H1 (cell line): ENCODE measurements at places on chromosomes 5 and 9. TPM values are rescaled to one million over a fixed set of nuclear protein-coding genes. Genes with fewer than 3 reads are reported as not detected.
A peak's percentile ranks its signal among the peaks of the same experiment; 100 is the strongest.

- H3K4me1 ChIP-seq, result no peaks in the 10 kb centered on the region
- H3K36me3 ChIP-seq, result no peaks in the 10 kb centered on the region
- H3K27ac ChIP-seq, result no peak overlapping the region
- H3K4me3 ChIP-seq, result no peak overlapping the region
- H3K27me3 ChIP-seq, result no peaks in the 10 kb centered on the region
Observed at GRCh38 chr9:85717220-85717619, 24.5 kb downstream of the AGTPBP1 start.

DNA sequence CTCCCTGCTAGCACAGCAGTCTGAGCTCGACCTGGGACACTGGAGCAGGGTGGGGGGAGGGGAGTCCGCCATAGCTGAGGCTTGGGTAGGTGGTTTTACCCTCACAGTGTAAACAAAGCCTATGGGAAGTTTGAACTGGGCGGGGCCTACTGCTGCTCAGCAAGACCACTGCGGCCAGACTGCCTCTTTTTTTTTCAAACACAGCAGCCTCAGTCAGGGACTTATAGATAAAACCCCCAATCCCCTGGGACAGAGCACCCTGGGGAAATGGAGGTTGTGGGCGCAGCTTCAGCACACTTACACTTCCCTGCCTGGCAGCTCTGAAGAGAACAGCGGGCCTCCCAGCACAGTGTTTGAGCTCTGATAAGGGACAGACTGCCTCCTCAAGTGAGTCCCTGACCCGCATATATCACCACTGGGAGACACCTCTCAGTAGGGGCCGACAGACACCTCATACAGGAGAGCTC, 151.1 kb upstream of the APC start:
- DNase-seq, result no peak
- no peaks in the 10 kb centered on the region for H3K27me3 ChIP-seq
- no peak overlapping the region for H3K4me3 ChIP-seq
- H3K27ac ChIP-seq, result no peak overlapping the region
- no peaks in the 10 kb centered on the region for H3K36me3 ChIP-seq

CYSRT1 gene
- 1.0 and 1.6 TPM in 2 replicates for total RNA-seq

DNA sequence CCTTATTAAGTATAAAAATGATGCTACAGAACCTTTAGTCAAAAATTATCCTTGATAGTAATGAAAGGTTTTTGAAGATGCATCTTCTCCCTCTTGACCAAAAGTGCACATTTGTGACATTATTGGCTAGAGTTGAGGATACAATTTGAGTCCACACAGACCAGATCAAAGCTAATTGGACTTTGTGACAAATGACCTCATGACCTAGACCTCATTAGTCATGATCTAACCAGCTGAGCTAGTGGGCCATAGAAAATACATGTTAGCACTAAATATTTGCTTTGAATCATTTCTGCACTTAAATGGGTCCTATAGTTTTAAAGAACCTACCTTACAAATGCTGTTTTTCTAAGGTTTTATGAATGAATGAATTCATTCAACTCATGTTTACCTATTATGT, 182.1 kb downstream of the RFX3 start:
- H3K4me3 ChIP-seq, result no peak overlapping the region
- no peak overlapping the region for H3K27ac ChIP-seq
- H3K4me1 ChIP-seq, result no peaks in the 10 kb centered on the region
- H3K27me3 ChIP-seq, result no peaks in the 10 kb centered on the region

DNA sequence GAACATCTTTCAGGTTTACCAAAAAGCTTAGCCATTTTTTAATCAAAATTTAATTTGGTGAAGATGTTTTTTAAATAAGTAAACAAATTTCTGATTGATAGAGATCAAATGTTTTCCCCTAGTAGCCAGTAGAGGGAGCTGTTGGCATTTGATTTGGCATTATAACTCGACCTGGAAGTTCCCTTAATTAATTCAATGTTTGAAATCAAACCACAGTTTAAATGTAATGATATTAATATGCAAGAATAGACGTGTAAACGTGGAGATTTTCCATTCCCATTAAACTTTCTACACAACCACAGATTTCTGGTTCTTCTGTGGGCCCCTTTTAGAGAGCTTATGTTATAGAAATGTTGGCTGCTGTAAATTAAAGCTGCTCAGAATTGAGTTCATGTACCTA, 148.1 kb upstream of the MPDZ start:
- H3K4me1 ChIP-seq, result peaks cover 23% of the 10 kb centered on the region
- H3K4me3 ChIP-seq, result no peak overlapping the region
- DNase-seq, result no peak
- H3K27ac ChIP-seq, result no peak overlapping the region

CCIN gene
- total RNA-seq, result 0.19 and 0.27 TPM in 2 replicates

DNA sequence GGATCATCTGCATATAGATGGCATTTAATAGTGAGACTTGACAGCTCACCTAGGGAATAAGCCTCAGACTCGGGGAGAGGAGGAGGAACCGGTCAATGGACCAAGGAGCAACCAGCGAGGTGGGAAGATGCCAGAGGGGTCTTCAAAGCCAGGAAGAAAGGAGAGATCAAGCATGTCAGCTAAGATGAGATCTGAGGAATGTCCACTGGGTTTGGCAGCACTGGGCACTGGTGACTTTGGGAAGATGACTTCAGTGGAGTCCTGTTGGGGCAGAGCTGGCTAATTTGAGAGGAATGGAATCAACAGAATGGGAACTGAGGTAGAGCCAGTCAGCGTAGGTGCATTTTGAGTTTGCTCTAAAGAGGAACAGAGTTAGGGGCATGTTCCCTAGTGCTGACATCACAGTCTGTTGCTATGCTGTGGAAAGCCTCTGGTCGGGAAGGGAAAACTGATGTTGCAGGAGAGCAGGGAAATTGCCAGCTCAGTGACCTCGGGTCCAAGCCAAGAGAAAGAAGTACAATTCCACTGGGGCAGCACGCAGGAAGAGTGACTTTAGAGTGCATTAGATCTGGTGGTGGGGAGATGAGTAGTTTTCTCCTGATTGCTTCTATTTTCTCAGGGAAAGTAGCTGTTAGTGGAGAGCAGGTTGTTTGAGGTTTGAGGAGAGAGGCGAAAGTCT, 56.9 kb downstream of the ZNF618 start:
- H3K4me1 ChIP-seq, result peaks cover 2% of the 10 kb centered on the region; the same call in 1 of the 2 replicates
- peak; percentile 26 for DNase-seq
- no peaks in the 10 kb centered on the region for H3K36me3 ChIP-seq
- no peak overlapping the region for H3K4me3 ChIP-seq
- H3K27me3 ChIP-seq, result no peaks in the 10 kb centered on the region

WNK2 gene
- total RNA-seq, result 87.2 and 89.2 TPM in 2 replicates
